ENCODE measurements at places on chromosomes 7 and 10. TPM values are rescaled to one million over a fixed set of nuclear protein-coding genes. Genes with fewer than 3 reads are reported as not detected.
A peak's percentile ranks its signal among the peaks of the same experiment; 100 is the strongest.

- DNase-seq, result no peak
Measured at GRCh38 chr7:19119870-19120486, 2.5 kb upstream of the TWIST1 start.

- no peak for DNase-seq
Measured at GRCh38 chr10:110217662-110218008, 10.2 kb downstream of the MXI1 start.

DNA sequence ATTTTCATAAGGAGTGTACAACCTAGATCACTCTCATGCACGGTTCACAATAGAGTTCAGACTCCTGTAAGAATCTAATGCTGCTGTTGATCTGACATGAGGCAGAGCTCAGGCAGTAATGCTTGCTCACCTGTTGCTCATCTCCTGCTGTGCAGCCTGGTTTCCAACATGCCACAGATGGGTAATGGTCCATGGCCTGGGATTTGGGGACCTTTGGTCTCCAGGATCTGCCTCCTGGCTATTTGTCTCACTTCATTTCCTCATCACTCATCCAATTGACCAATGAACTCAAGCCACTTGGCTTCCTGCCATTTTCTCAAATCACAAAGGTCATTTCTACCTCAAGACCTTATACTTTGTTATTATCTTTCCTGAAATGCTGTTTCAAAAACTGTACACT is 786.1 kb downstream of the ANKRD7 start:
- no peak for DNase-seq

DNA sequence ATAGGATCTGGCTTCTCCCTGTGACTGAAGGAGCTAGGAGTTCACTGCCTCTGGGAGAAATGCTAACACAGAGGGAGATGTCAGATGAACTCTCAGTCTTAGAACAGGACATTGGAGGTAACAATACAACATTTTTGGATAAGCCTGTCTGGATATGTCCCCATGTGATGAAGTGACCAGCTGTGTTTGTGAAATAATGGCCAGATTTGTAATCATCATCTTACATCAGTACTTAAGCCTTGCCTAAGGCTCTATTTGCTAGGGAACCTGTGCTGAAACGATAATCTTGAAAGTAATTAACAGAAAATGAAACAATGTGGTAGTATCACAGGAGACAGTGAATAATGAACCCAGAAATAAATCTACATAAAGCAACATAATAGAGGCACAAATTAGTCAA is 56.2 kb downstream of the CRPPA start:
- DNase-seq, result no peak

- DNase-seq, result no peak
Measured at GRCh38 chr10:44925224-44925623, 14.1 kb downstream of the TMEM72 start.

- no peak for DNase-seq
Measured at GRCh38 chr7:70719125-70719524, 412.8 kb upstream of the GALNT17 start.

GRCh38 chr7:114504586-114504985 is 90.0 kb downstream of the FOXP2 start:
- no peak for DNase-seq

- DNase-seq, result peak; percentile 48
Measured at GRCh38 chr7:2956526-2957368, 86.9 kb downstream of the CARD11 start.

GRCh38 chr10:68222391-68222790 is 9.5 kb downstream of the ATOH7 start:
- DNase-seq, result no peak

DNA sequence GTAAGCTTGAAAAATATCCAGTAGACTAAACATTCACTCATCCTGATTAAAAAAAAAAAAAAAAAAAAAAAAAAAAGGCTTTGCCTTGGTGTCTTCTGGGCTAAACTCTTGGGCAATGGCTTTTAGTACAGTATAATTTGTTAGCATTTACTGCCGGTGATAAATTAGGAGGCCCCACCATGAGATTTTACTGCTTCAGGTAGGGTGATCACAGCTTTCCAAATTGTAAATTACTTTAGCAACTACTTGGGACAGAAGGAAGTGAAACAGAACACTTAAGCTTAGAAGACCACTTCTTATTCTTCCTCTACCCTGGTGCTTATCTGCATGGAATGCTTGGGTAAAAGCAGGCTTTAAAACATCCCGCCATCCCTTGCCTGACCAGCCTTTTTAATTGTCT is 152.1 kb downstream of the HIBADH start:
- no peak for DNase-seq

GRCh38 chr10:119138346-119139306 is 26.9 kb downstream of the SFXN4 start:
- DNase-seq, result no peak

- peak; percentile 10 for DNase-seq
Measured at GRCh38 chr10:25493122-25493893, 318.5 kb downstream of the GPR158 start.

- no peak for DNase-seq
Measured at GRCh38 chr7:116579322-116579721, 54.5 kb downstream of the CAV1 start.

GRCh38 chr10:15748126-15748525 is 28.4 kb upstream of the ITGA8 start:
- DNase-seq, result no peak

GRCh38 chr10:88840104-88840503 is 11.5 kb downstream of the ANKRD22 start:
- DNase-seq, result no peak

GRCh38 chr7:105718511-105718925 is 137.2 kb upstream of the EFCAB10 start:
- no peak for DNase-seq

DNA sequence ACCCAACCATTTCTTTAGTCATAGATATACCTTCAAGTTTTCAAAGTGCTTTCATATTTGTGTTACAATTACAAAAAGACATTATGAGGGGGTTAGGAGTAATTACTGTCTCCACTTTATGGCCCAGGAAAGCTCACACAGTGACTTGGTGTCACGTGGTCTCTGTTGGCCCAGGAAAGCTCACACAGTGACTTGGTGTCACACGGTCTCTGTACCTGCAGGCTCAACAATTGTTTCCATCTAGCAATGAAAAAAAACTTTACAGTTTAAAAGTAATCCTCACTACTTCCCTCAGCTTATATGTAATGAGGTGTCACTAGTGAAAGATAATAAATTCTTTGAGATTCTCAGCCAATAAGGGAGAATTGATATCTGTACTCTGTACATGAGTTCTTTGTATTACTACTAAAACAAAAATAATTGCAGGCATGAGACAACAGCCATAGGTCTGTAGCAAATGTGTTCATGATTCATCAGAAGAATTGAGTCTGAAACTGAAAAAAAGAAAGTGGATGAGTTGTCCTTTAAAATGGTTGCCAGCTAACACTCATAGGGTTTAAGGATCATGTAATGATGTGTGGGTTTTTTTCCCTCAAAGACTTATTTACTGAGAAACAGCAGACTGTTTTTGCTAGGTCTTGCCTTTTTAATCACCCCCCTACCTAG is 10.9 kb downstream of the OGDH start:
- no peak for DNase-seq

DNA sequence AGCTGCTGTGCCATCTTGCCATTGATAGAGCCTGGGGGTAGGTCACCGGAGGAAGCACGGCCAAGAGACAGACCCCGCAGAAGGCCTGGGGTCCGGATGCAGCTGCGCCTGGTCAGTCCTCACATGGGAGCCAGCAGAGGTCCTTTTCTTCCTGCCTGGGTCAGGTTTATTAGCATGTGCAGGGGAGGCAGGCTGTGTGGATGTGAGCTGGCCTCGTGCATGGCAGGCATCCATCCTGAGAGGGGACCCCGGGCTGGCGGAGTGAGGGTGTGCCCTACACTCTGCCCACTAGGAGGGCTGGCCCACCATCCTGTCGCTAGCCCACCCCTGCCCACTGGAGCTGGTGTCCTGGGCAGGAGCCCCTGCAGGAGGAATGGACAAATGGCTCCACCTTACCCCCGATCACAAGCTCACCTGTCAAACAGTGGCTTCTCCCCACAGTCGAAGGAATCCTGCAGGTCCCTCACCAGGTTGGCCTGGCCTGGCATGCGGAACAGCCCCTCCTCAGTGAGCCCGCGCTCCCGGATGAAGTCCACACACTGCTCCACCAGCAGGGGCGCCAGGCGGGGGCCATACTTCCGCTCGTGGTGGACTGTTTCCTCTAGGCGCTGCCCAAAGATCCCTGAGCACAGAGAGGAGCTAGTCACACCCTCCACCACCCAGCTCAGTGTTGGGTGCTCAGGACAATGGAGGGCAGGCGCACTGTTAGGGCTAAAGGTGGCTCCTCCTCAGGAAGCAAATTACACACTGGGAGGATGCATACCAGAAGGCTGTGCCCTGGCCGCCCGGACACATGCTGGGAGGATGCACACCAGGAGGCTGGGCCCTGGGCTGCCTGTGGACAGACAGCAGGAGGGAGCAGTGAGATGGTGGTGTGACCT is 145.4 kb downstream of the ARHGAP22 start:
- DNase-seq, result no peak

The HHEX gene
- 9.6 TPM for total RNA-seq

The CCDC3 gene
- 3.3 TPM for total RNA-seq

The AKR1C4 gene
- not detected for total RNA-seq

The VAX1 gene
- total RNA-seq, result not detected

The CXCL12 gene
- total RNA-seq, result 16.5 TPM

All from MG63 (cell line).